ENCODE measurements at places on chromosomes 4 and X. TPM values are rescaled to one million over a fixed set of nuclear protein-coding genes. Genes with fewer than 3 reads are reported as not detected.

The PNMA6A gene
- 0.34 TPM for total RNA-seq

The FGF16 gene
- 0.88 TPM for total RNA-seq

The MAGEE2 gene
- total RNA-seq, result not detected

The TEX13D gene
- total RNA-seq, result not detected

The XIAP gene
- 41.5 TPM for total RNA-seq

The ATOH1 gene
- total RNA-seq, result not detected

The TREX2 gene
- total RNA-seq, result 4.1 TPM

The AFM gene
- not detected for total RNA-seq

The IL2 gene
- total RNA-seq, result not detected

The AFF2 gene
- not detected for total RNA-seq

Measured in dermis blood vessel endothelial cell (primary cell).